ENCODE measurements at places on chromosomes 12 and 14.

DNA sequence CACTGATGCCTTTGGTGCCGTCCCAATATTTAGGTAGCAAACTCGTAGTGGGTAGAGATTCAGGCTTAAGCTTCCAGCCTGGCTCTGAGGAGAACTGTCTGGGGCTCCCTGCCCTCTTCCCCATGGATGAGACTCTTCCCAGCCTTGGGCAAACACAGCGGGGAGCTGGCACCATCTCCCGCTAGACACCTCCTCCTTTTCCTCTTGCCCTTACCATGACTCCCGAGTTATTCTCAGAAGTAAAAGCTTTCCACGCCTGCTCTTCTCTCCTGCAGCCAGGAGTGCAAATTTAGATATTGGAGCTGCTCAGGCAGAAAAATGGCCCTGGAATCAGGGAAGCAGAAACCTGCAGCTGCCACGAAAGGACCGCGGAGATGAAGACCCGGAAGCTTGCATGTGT lies 45.6 kb upstream of the RBM19 start:
- DNase-seq, result no peak

GRCh38 chr14:95480887-95481226 lies 35.6 kb downstream of the SYNE3 start:
- DNase-seq, result no peak

DNA sequence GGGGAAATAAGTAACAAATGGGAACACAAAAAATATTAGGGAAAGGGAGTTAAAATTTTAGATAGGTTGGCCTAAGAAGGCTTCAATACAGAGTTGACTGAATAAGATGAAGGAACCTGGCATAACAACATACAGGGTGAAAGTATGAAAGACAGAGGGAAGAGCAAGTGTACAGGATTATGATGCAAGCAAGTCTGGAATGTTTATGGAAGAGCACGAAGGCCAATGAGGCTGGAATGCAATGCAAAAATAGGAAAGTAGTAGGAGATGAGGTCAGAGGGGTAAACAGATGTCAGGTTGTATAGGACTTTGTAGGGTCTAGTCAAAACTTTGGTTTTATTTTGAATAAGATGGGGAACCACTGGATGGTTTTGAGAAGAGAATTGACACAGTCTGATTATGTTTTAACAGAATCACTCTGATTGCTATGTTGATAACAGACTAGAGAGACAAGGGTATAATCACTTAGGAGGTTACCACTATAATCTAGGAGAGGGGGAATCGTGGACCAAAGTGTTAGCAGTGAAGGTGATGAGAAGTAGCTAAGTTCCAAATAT lies 96.8 kb downstream of the OSBPL8 start:
- DNase-seq, result no peak

DNA sequence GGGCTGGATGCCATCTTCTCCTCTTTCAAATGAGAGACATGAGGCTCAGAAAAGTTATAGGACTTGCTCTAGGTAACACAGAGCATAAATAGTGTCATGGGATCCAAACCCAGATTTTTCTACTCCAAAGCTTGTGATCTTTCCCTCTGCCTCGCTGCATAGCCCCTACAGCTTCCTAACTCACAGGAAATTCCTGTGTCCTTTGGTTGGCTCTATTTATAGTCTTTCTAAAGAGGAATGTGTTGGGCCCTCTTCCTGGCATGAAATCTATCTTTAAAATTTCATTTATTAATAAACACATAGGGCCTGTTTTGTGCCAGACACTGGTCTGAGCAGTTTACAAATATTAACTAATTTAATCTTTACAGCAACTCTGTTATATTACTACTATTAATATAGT lies 9.8 kb upstream of the KCNA5 start:
- DNase-seq, result no peak

- peak; percentile 14 for DNase-seq
Observed at GRCh38 chr12:107027636-107028053, 40.7 kb upstream of the MTERF2 start.

DNA sequence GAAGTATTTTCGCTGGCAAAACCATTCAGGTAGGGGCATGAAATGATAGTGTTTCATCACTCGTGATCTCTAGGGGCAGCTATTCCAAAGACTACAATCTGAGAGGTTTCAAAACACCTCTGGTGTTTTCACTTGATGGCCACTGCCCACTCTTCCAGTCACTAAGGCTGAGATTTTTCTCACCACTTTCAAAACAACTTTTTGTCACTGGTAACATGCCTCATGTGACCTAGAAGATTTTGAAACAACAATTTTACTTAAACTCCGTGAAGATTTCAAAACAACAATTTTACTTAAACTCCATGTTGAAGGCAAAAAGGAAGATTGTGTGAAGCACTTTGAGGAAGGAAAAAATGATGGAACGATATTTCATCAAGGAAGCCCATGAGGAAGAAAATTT lies 1.2 kb upstream of the IRAK3 start:
- no peak for DNase-seq
